ENCODE measurements at places on chromosomes 1 and 21.

GRCh38 chr21:40830836-40831235 lies 16.1 kb downstream of the DSCAM start:
- no peak for DNase-seq

DNA sequence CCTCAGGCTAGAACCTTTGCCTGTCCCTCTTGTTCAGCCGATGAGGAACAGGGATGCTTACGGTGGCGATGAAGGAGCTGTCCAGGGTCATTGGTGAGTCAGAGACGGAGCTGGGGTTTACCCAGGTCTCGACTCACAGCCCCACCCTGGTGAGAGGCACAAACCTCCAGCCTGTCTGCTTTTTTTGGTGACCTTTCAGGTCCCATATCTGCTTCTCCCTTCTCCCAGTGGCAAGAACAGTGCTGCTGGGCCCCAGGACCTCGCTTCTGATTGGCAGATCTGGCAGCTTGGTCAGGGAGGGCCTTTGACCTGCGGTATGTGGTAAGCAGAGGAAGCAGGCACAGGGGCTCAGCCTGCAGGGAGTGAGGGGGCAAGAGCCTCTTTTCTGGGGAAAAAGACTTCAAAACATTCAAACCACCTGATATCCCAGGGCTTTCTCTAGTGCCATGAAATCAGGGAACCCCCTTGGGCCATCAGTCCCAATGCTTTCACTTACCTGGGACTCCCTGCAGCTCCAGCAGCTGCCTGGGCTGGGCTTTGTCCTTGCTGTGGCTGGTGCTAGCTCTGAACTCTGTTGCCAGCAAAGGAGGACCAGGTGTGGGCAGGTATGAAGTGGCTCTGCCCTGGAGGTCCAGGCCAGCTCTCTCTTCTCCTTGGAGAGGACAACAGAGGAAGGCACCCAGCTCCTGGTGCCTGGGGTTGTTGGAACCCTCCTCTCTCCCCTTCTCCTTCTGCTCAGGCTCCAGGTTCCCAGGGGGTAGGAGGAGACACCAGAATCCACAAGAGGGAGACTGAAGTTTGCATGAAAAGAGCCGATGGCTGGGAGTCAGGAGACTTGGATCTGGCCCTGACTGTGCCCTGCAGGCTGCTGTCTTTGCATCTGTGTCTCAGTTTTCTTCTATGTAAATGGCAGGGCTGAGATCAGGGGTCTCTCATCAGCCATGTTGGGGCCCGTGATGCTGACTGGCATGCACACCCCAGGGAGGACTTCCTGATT lies 41.4 kb downstream of the TRIM62 start:
- no peak for DNase-seq

- DNase-seq: no peak
Measured at GRCh38 chr1:54766726-54767125, 2.4 kb upstream of the PARS2 start.

- DNase-seq: peak; percentile 42
Measured at GRCh38 chr1:16032388-16033102, 10.7 kb downstream of the CLCNKA start.

Data from activated CD4-positive, alpha-beta T cell treated with anti-CD3 and anti-CD28 coated beads for 4 hours (primary cell).